ENCODE measurements at places on chromosomes 1 and 21.

GRCh38 chr1:236247286-236247685 lies 34.5 kb downstream of the ERO1B start:
- DNase-seq, result no peak

DNA sequence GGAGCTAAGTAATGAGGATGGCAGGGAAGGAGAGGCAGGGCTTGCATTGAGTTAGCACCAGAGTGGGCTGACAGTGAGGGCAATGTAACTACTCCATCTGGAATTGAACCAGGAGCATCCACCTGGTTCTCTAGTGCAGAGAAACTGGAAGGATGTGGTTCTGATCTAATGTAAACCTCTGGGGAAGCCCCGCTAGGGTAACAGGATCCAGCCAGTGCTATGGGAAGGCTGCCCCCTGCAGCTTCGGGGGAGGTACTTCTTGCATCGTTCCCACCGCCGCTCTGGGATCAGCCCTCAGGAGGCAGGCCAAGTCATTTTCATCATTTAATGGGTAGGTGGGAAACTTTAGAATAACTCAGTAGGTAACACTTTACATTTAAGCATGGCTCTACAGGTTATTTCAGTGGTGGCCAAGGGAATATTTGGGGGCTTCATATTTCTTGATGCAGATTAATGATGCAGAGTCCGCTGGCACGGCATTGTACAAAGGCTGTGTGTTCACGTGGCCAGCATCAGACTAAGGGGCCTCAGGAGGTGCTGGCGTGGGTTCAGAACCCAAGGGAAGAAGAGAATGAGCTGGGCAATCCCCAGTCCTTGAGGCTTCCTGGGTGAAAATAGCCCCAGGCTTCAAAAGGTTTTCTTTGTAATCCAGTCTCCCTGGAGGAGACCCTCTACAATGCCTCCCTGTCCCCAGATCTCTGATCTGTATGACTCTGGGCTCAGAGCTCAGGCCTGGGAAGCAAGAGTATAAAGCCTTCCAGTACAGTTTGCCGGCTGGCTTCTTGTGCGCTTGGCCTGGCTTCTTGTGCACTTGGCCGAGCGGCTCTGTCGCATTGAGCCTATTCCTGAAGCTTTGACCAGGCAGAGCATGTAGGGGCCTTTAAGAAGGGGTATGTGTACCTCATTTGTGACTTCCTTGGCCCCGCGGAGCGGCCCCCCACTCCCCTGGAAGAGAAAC lies 26.4 kb upstream of the KAZN start:
- no peak for DNase-seq

- no peak for DNase-seq
These were observed 20.4 kb downstream of the ATF3 start for GRCh38 chr1:212628813-212629415.

GRCh38 chr1:156618853-156619581 lies at the start of gene HAPLN2:
Gene HAPLN2, plus strand, starts transcription at chr1:156619415. Its CDS starts 4,076 bp downstream, at chr1:156623491.
- no peak for DNase-seq

DNA sequence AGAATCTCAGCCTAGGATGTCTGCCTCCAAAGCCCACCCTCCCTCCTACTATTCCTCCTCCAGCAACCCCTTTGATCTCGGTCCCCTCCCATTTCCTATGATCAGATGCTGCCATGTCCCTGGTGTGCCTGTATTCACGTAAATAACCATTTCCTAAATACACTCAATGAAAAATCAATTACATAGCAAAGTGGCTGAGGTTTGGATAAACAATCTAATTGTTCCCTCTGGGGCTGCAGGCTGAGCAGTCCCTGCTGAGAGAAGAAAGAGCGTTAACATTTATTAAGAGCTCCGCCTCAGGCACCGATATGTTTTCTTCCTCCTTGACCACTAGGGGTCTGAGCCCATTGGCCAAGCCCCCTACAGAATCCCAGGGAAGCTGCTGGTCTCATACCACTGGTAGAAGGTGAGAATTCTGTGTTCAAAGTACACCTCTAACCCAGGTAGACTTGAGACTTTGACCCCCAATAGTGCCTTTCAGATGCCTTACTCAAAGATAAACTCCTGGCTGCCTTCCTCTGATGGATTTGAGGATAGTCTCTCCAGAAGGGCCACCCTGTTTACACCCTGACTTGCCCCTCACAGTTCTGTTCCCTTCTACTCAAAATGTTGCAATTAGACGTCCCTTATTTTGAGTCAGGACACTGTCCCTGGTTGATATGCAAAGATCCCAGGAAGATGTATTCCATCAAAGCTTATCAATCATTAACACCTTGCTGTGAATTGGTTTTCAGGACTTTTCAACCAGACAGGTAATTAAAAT lies 33.9 kb upstream of the CAMK1G start:
- DNase-seq, result no peak

DNA sequence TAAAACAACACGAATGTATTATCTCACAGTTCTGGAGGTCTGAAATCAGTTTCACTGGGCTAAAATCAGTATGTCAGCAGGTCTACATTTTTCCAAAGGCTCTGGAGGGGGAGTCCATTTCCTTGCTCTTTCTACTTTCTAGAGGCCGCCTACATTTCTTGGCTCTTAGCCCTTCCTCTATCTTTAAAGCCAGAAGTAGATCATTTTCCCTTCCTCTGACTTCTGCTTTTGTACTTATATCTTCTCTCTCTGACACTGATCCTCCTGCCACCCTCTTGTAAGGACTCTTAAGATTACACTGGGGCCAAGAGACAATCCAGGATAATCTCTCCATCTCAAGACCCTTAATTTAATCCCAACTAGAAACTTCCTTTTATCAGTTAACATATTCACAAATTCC lies 41.4 kb downstream of the MSH4 start:
- no peak for DNase-seq

GRCh38 chr1:63713627-63714481 lies 60.0 kb upstream of the ROR1 start:
- DNase-seq, result no peak

- no peak for DNase-seq
These were observed 19.2 kb downstream of the ST6GALNAC3 start for GRCh38 chr1:76093522-76094312.

- DNase-seq, result no peak
These were observed 237.3 kb downstream of the S1PR1 start for GRCh38 chr1:101474039-101474665.

DNA sequence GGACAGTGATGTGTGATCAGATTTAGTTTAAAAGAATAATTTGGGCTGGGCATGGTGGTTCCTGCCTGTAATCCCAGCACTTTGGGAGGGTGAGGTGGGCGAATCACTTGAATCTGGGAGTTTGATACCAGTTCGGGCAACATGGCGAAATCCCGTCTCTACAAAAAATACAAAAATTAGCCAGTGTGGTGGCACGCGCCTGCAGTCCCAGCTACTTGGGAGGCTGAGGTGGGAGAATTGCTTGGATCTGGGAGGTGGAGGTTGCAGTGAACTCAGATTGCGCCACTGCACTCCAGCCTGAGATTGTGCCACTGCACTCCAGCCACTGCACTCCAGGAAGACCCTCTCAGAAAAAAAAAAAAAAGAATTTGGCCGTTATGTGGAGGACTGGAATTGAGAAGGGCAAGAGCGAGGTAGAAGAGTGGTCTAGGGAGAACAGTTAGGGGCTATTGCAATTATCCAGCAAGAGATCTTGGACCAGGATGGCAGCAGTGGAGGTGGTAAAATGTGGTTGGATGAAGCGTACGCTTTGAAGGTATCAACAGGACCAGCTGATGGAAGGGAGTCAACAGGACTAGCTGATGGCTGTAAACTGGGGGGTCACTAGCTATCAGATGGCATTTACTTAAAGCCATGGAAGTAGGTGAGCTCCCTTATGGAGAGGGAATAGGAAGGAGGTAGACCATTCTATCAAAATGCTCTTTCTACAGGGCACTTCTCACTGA lies 9.6 kb downstream of the BTBD19 start:
- DNase-seq, result no peak

DNA sequence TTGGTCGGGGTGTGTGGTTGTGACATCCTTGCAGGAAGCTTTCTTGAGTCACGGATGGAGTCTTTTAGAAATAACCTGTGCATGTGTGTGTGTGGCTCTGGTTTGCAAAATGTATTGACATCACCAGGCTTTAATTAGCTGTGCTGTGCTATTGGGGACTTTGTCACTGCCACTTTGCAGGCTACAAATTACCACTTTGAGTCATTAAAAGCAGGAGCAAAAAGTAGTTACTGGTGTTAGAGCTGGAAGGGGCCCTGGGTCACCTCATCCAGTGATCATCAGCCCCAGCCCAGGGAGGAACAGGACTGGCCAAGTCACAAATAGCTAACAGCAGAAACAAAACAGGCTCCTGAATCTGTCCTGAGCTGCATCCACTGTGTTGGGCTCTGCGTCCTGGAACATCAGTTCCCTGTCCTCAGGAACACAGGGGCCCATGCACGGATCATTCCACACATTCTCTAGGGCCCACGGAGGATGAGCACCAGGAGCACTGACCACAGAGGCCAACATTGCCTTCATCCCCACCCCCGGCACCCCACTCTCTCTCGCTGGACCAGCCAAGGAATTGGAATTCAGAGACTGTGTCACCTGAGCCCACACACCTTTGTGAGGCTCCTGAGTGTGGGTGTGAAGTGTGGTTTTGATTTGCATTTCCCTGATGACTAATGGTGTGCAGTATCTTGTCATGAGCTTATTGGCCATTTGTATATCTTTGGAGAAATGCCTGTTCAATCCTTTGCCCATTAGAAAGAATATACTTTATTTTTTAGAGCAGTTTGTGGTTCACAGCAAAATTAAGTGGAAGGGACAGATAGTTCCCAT lies 280.1 kb upstream of the C1orf174 start:
- DNase-seq, result no peak

DNA sequence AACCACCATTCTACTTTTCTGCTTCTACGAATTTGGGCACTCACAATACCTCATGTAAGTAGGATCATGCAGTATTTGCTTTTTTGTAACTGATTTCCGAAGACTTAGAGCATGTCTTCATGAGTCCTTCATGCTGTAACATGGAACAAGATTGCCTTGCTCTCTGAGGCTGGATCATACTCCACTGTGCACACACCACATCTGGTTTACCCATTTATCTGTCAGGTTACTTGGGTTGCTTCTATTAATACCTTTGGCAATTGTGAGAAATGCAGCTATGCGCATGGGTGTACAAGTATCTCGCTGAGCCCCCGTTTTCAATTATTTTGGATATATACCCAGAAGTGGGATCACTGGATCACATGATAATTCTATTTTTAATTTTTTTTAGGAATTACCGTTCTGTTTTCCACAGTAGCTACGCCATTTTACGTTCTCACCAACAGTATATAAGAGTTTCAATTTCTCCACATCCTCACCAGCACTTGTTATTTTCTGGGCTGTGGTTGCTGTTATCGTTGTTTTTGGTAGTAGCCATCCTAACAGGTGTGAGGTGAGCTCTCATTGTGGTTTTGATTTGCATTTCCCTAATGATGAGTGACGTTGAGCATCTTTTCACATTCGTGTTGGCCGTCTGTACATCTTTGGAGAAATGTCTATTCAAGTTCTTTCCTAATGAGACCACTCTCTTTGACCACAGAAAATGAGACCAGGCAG lies 10.7 kb upstream of the SLC2A5 start:
- DNase-seq, result no peak

GRCh38 chr1:36448530-36449056 lies 1.7 kb downstream of the OSCP1 start:
- DNase-seq, result no peak

GRCh38 chr1:165738794-165739193 lies 29.9 kb downstream of the TMCO1 start:
- DNase-seq, result no peak

DNA sequence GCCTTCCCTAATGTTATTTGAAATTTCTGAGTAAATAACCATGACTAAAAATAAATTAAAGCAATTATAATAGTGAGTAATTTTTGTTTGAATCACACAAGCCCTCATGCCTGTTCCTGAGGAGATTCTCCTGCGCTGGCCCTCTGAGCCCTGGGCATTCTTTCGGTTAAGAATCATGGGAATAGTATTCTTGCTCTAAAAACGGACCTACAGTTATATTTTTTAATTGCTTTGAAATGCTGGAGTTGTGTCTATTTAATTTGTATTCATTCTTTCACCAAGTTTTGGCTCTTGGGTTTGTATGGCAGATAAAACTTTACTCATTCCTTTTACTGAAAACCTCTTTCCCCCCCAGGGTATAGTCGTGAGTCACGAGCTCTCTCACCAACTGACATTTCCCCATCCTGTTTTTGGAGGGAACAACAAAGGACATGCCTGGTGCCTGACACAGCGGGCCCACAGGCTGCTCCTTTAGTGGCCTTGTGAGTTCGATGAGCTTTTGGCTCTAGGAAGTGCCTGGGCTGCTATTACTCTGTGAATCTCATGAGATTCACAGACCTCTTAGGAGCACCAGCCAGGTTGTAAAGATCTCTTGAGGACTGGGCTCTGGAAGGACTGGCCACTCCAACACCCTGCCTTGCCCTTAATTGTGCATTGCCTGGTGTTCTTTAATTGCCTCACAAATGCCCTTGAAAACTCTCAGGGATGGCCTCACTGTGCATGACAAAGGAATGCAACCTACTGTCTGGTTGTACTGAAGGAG lies 58.6 kb downstream of the DDR2 start:
- no peak for DNase-seq

DNA sequence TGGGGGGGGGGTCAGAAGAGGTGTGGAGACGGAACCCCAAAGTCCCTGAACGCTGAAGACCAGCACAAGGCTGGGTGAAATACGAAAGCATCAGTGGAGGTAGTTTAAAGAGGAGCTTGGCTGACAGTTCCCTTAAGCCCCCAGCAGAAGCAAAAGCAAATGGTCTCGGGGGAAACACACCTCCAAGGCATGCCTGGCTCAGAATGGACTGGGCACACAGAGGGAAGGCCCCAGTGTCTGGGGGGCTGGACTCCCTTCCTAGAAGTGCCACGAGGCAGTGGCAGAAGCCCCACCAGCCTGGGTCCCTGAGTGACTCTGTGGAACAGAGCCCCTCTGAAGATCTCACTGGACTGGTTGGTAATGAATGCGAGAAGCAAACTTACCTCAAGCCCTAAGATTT lies 43.9 kb downstream of the UBE2G2 start:
- DNase-seq, result no peak
